Neural crest cell (in vitro differentiated cells): ENCODE measurements at places on chromosomes 3 and 15. TPM values are rescaled to one million over a fixed set of nuclear protein-coding genes. Genes with fewer than 3 reads are reported as not detected.

Gene ADAMTS17
- total RNA-seq: 1.3 and 2.3 TPM in 2 replicates

Gene NSUN3
- total RNA-seq: 12.0 and 13.0 TPM in 2 replicates

Gene HYKK
- 0.86 and 1.5 TPM in 2 replicates for total RNA-seq

Gene SMAD6
- 4.7 and 5.4 TPM in 2 replicates for total RNA-seq

- no peak for DNase-seq
These were observed 236.2 kb downstream of the ZPLD1 start for GRCh38 chr3:102670986-102671385.

DNA sequence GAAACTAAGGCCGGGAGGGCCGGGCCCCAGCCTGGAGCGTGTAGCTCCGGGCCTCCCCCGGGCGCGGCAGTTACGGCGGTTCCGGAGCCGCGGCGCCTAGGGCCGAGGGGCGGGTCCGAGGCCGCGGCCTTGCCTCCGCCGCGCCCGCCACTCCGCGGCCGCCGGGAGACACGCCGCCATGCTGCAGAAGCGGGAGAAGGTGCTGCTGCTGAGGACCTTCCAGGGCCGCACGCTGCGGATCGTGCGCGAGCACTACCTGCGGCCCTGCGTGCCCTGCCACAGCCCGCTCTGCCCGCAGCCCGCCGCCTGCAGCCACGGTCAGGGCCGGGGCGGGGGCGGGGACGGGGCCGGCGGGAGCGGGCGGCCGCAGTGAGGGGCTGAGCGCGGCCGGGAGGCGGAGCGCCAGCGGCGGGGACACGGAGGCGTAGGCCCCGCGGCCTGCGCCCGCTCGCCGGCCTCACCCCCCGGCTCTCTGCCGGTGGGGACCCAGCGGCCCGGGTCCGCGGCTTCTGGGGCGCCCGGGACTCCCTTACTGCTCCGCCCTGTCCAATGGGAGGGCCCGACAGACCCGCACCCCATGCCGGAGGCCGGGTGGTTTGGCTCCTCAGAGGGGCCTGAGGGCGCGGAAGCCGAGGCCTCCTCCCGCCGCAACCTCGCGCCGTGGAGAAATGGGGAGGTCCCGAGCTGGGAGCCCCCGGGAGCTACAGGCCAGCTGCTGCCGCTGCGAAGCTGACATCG, at the start of gene DIS3L:
Gene DIS3L, plus strand, starts transcription at position 150 of the 738 bp plus-strand sequence. Its CDS starts 29 bp downstream, at position 179.
- peak; percentile 52 for DNase-seq

DNA sequence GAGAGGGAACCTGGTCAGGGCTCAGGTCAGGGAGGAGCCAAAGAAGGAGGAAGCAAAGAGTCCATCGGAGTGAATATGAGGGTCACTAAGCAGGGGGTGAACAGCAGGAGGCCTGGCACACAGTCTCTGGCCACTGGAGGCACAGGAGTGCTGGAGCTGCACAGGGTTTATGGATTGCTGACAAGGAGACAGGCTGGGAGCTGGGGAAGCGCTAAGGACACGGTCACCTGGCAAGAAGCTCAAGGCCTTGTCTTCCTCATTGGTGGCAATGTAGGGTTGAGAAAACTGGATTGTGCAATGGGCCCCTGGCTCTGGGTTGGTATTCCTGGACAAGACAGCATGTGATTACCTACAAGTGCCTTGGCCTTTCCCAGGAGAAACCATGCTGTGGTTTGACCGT, 5.8 kb upstream of the CAMP start:
- no peak for DNase-seq
